ENCODE measurements at places on chromosomes 7 and 10.

DNA sequence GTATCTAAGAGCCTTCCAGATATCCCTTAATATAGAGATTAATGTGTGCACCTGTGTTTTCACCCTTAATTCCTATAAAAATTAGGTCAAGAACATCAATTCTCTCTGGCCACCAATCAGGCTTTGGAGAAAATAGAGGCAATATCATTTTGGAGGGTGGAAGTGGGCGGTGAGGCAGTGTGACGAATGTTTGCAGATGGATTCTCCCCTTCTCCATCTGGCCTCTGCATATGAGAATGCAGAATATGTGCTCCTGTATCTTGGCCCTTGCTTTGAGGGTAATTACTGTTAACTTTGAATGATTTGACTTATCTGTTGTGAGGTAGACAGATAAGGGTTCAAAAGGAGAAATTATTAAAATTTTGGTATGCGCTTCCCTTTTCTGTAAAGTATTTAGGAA is 304.0 kb upstream of the NPSR1 start:
- DNase-seq, result no peak

- no peak for DNase-seq
Observed at GRCh38 chr10:37739181-37739580, 118.2 kb downstream of the ZNF248 start.

GRCh38 chr10:86651631-86652331 is 2.6 kb upstream of the OPN4 start:
- no peak for DNase-seq

DNA sequence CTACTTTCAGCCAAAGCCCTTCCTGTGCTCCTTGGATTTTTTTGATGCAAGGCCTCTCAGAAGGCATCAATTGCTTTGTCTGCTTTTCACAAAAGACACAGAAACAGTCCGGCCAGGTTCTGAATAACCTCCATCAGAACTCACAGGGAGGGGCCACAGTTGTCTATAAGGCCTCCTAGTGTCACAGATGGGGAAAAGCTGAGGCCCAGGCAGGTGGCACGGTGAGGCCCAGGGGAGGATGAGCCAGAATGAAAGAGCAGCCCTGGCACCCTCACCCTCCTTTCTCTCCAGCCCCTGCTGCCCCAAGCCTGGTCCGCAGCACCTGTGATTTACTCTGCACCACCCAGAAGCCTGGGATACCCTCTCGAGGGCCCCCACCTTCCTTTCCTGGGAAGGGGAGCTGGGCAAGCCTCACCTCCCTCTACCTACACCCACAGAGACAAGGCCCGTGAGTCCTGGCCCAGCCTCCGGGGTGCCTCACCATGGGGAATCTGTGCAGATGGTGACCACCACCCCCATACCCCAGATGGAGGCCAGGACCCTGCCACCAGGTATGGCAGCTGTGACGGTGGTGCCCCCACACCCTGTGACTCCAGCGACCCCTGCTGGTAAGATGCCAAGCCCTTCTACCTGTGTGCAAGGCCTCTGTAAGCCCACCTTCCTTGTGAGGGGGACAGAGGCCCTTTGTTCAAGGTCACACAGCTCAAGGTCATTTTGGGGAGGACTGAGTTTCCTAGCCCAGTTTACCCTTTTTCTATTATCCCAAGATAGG is 26.2 kb upstream of the ZNF467 start:
- peak; percentile 68 for DNase-seq

- DNase-seq, result no peak
Observed at GRCh38 chr10:71218046-71218650, 5.8 kb downstream of the UNC5B start.

GRCh38 chr7:6276911-6277408 is 4.5 kb upstream of the CYTH3 start:
- DNase-seq, result no peak

GRCh38 chr7:66921918-66922486 is 977 bp downstream of the TMEM248 start:
- DNase-seq, result peak; percentile 36

DNA sequence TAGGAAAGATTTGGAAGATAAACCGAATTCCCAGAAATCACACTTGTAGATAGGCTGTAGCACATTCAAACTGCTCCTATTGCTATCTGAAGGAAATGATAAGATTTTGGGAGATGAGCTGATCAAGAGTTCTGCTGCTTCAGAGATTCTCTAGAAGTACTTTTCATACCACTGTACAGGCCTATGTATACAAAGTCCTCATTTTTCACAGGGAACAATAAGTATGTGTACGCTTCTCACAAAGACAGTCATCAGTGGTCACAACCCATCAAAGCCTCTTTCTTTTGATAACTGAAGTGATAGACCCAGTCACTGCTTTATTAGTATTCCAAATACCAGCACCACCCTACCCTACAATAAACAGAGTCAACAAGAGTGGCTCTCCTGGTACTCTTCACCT is 15.6 kb upstream of the SEPTIN7 start:
- DNase-seq, result no peak

Data from activated T-cell treated with anti-CD3 and anti-CD28 coated beads, Interleukin-2, amount 50 U/mL, for 48 hours (primary cell).